Endothelial cell of umbilical vein (primary cell): ENCODE measurements at places on chromosomes 5 and 9. TPM values are rescaled to one million over a fixed set of nuclear protein-coding genes. Genes with fewer than 3 reads are reported as not detected.

DNA sequence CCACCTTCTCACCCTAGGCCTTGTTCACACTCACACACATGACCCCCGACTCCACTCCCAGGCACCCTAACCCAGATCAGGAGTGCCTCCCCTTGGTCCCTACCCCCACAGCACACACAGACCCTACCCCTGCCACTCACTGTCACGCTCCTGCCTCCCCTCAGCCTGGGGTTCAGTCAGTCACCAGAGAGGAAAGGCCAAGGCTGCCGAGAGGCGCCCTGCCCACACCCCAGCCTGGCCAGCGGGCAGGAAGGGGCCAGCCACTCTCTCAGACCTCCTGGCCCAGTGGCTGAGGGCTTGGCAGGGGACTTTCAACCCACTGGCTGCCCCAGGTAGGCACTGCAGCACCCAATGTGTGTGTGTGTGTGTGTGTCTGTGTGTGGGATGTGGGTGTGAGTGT is 122.4 kb upstream of the MVB12B start:
- DNase-seq: no peak

- DNase-seq: no peak
Observed at GRCh38 chr5:112379542-112380325, 39.3 kb downstream of the EPB41L4A start.

- DNase-seq: no peak
Observed at GRCh38 chr5:173971681-173972345, 17.2 kb upstream of the C5orf47 start.

DNA sequence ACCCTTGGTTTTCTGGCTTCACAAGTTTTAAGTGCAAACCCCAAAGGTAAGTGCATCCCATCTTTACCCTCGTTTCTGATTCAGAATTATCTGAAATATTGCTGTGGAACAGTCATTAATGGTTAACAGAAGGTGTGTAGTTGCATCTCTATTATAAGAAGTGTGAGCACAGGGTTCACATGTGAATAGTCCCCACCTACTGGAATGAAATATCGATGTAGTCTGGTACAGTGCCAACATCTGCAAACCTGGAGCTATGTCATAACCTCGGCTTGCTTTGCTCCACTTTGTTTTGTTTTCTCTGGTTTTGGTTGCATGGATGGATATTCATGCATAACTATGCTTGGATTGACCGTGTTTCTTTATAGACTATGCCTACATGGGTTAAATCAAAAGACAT is 12.6 kb downstream of the HTR4 start:
- no peak for DNase-seq

DNA sequence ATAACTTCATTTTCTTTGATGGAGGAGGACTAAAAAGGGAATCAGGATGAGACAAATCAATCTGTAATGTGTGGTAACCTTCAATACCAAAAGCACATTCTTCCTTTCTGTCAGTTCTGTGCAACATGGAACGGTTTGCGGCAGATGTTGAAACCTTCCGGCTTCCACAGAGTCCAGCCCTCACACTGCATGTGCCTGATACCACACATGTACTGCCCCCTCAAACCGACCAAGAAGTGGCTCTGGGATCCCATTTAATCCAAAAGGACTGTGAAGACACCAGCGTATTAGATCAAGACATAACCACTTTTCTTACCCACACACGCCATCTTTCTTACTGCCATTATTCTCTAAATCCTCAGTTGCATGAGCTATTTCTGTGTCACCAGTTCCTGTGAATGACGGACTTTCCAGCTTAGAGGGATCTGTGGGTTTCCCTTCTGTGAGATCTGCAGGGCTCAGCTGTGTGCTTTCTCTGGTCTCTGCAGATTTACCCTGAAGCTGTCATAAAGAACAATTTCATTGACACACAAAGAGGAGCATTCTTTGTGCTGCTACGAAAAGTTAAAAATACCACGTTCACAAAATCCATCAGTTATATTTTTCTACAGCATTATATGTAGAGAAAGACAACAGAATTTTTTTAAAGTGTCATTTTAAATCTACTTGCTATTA is 25.8 kb downstream of the NSUN2 start:
- no peak for DNase-seq

- DNase-seq: no peak
Observed at GRCh38 chr5:81989204-81989603, 17.4 kb downstream of the ATG10 start.

DNA sequence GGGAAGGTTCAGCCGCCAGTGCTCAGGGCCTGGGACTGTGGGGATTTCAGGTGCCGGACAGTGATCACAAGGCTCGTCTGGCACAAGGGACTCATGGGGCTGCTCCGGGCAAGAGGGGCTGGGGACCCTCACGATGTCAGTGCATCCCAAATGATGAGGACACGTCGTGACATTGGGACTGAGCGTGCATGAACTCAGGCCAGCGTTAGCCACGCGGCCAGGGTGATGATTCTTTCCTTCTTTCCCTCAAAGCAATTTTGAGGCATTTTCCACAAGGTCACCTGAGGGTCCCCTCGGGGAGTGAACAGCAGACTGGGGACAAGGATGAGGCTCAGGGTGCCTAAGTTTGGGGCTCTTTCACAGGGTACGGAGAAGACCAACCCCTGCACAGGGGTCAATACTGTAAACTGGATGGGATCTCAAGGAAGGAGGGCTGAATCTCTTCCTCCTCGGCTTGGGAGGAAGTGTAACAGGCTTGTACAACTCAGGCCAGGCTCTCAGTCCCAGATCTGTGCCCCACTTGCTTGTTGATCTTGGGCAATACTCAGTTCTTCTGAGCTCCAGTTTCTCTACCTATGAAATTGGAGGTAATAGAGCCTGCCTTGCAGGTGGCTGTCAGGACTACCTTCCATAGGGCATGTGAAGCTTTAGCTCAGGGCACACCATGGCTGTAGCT is 78.5 kb downstream of the PRRT1B start:
- no peak for DNase-seq

- DNase-seq: no peak
Observed at GRCh38 chr5:122149321-122150090, 20.2 kb downstream of the ZNF474 start.

- DNase-seq: peak; percentile 52
Observed at GRCh38 chr9:18605766-18606180, 131.8 kb downstream of the ADAMTSL1 start.

- peak; percentile 93 for DNase-seq
Observed at GRCh38 chr5:16916262-16916878, 19.7 kb downstream of the MYO10 start.

DNA sequence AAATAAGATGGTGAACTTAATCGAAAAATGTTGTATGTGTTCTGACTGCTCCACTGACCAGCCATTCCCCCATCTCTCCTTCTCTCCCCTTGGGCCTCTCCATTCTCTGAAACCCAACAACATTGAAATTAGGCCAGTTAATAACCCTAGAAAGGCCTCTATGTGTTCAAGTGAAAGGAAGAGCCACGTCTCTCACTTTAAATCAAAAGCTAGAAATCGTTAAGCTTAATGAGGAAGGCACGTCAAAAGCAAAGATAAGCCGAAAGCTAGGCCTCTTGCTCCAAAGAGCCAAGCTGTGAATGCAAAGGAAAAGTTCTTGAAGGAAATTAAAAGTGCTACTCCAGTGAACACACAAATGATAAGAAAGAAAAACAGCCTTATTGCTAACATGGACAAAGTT is 77.4 kb upstream of the NR5A1 start:
- DNase-seq: no peak

DNA sequence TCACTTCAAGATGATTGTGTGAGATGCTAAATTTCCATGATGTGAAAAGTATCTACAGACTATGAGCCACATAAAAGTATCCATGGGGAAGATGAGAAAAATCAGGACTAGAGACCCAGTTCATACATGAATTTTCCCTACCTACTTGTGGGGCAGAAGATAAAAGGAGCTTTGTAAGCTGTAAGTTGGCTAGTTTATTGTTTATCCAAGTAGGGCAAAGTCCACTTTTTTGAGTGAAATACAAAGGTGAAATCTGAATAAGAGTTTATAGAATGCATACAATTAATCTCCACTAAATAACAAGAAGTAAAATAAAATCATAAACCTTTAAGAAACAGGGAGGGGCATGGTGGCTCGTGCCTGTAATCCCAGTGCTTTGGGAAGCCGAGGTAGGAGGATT is 160.4 kb downstream of the ELAVL2 start:
- no peak for DNase-seq

DNA sequence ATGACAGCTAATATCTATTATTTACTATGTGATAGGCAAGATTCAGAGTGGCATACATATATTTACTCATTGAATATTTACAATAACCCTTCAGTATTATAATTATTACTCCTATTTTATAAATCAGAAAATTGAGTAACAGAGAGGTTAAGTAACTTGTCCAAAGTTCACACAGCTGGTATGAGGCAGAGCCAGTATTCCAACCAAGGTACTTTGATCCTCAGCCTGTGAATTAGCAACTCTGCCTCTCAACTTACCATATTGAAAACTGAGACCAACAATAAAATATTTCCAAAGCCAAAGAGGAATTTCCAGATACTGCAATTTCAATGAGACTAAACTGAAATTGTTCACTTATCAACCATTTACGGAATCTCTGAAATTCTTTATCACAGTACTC is 67.9 kb upstream of the TSLP start:
- no peak for DNase-seq

- no peak for DNase-seq
Observed at GRCh38 chr5:68325065-68325580, 109.6 kb downstream of the PIK3R1 start.

GRCh38 chr5:144374637-144375036 is 204.0 kb downstream of the KCTD16 start:
- DNase-seq: no peak

DNA sequence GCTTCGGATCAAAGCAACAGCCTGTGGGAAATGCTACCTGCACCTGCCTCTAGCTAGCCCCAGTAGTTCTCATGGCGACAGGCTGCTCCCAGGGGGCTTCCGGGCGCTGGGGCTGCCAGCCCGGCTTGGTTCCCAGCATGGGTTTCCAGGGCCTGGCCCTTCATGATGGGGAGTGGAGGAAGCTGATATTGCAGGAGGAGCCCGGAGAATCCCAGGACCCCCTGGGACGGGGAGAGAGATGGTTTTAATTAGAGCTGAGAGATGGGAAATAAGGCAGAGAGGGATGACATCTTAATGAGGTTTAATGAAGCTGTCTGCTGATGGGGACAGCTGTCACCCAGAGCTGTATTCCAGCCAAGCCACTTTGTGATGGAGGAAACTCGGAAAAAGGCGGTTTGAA is 78.6 kb downstream of the CFAP77 start:
- no peak for DNase-seq

GRCh38 chr5:179297486-179298180 is 47.6 kb downstream of the ADAMTS2 start:
- no peak for DNase-seq

GRCh38 chr5:129118405-129118804 is 23.9 kb downstream of the ISOC1 start:
- DNase-seq: no peak

DNA sequence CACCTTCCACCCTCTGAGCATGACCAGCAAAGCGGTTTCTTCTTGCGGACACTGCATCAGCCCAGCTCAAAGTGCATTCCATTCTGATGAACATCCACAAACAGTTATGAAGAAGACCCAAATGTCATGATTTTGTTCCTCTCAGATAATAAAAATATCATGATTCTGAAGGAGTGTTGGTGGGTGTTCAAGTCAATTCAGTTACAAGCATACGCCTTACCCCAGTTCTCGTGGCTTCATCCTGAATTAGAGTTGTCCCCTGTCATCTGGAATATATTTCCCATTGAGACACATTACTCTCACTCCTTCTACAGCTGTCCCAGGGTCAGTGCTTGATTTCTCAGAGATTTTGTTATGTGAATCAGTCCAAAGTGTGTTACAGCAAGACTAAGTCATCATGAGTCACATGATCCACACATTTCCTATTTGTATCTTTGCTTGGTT is 325.4 kb downstream of the RFX3 start:
- no peak for DNase-seq

DNA sequence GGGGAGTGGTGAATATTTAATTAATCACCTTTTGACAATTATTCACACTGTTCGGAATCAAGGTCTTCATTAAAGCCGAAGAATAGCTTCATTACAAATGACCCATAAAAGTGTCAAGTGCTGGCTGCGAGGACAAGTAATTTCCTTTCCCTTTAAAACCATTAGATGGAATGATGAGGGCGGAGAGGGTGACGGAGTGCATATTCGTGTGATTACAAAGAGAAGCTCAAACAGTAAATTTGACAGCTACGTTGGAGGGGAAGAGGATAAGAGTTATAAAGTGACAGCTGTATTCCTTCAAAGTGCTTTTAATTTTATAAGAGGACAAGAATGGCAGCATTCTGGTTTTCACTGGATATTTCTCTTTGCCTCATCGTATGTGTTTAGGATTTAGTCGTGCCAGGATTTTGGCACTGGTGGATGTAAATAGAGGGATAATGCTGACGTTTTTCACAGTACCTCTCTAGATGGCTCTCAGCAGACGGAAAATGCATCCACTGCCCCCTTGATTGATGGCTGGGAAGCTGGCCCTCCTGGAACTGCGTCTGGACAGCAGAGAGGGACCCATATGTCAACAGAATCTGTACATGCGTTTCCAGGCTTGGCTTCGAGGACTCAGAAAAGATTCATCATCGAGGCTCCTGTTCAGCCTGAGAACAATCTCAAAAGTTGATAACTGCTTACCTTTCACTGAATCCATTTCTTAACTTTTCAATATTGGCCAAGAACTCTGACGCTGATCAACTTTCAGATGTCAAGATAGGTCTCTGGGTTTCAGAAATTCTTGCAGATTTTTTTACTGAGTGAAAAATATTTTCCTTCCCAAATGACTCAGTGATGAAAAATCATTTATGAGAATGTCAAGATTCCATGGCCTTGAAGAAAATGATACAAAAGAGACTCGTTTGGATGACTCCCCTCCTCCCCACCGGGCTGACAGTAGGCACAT is 50.4 kb upstream of the IRX2 start:
- no peak for DNase-seq

- no peak for DNase-seq
Observed at GRCh38 chr5:100434815-100435214, 100.4 kb upstream of the FAM174A start.

DNA sequence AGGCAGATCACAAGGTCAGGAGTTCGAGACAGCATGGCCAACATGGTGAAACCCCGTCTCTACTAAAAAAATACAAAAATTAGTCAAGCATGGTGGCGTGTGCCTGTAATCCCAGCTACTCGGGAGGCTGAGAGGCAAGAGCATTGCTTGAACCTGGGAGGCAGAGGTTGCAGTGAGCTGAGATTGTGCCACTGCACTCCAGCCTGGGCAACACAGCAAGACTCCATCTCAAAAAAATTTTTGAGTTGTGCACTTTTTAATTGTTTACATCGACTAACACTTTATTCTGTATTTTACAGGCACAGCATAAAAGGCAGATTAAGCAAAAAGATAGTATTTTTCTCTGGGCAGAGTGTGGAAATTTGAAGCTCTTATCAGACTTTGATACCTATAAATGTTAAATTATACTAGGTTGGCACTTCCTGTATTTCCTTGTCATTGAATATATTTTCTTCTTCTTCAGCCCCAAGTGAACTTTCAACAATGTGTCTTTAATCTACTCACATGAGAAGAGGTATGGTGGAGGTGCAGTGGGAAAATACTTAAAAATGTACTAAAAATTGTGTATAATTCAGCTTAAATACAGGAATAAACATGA is 180.6 kb upstream of the ELL2 start:
- no peak for DNase-seq

- DNase-seq: no peak
Observed at GRCh38 chr5:1807451-1808185, 6.4 kb downstream of the NDUFS6 start.

- no peak for DNase-seq
Observed at GRCh38 chr5:16582081-16582480, 34.7 kb downstream of the RETREG1 start.

Gene ECSCR
- total RNA-seq: 365 and 377 TPM in 2 replicates

Gene GARIN3
- total RNA-seq: not detected in 2 replicates

Gene ANKDD1B
- total RNA-seq: 0.65 and 0.71 TPM in 2 replicates

Gene PCDHGA7
- total RNA-seq: 1.5 and 1.8 TPM in 2 replicates

Gene GDF9
- total RNA-seq: 0.32 TPM in 1 of 2 replicates, not detected in the other

Gene NUTM2F
- not detected in 2 replicates for total RNA-seq

Gene PCDHGB1
- 0.58 and 0.62 TPM in 2 replicates for total RNA-seq
